ENCODE measurements at places on chromosomes 1 and 21. TPM values are rescaled to one million over a fixed set of nuclear protein-coding genes. Genes with fewer than 3 reads are reported as not detected.

DNA sequence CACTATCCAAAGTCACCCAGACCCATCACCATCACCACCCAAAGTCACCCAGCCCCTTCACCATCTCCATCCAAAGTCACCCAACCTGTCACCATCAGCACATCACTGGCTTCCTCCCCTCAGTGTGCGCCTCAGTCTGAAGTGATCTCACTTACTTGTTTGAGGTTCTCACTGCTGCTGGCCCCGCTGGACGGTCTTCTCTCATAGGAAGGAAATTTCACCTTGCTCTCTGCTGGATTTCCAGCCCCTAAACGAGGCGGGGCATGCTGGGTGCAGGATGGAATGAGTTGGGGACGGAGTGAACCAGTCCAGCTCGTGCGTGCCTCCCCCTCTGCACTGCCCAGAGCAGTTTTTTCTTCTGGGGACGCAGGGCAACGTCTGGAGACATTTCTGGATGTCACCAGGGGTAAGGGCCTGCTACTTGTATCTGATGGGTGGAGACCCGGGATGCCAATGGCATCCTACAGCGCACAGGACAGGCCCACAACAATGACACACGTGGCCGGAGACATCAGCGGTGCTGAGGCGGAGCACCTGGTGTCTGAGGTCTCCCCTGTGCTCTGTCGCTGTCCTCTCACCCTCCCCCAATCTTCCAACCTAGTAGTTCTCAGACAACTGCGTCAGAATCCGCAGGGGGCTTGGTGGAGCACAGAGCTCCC is 38.6 kb downstream of the PDE9A start:
- no peak overlapping the region for H3K4me3 ChIP-seq
- H3K27me3 ChIP-seq = no peaks in the 10 kb centered on the region
- no peaks in the 10 kb centered on the region for H3K36me3 ChIP-seq
- H3K27ac ChIP-seq = no peak overlapping the region
- no peaks in the 10 kb centered on the region for H3K4me1 ChIP-seq

The CELA3A gene
- not detected for total RNA-seq

DNA sequence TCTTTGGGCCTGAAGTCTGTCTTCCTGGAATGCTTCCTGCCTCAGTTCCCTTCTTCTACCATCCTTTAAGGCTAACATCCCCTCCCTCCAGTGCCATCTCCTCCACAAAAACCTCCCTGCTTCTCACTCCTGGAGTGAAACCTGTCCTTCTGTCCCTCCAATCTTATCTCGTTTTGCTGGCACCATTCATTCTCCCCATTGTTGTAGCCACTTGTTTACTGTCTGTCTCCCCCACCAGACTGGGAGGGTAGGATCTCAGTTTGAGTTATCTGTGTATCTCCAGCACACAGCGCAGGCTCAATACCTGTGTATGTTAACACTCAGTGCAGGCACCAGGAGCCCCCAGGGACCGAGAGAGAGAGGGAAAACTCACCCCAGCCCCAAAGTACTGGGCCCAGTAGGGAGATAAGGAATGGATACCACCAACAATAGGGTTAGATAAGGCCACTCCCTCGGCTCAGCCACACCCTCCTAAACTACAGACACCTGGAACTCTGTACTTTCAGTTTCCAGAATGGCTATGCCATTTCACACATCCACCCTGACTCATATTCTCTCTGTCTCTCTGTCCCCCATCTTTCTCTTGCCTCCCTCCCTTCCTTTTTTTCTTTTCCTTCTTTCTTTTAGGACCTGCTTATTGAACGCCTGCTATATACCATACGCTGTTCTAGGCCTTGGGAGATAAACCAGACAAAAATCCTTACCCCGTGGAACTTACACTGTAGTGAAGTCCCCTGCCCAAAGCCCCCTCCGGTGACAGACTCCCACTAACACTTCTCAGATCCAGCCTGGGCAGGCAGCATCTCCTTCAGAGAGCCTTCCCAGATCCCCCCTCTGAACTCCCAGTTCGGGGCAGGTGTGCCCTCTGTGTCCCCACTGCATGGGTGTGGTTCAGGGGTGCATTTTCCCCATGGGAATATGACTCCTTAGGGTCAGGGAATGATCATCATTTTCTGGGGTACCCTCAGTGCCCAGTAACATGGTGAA is 3.3 kb upstream of the SSBP3 start:
- no peaks in the 10 kb centered on the region for H3K27me3 ChIP-seq
- DNase-seq = no peak
- no peak overlapping the region for H3K4me3 ChIP-seq
- no peak overlapping the region for H3K27ac ChIP-seq

- no peaks in the 10 kb centered on the region for H3K27me3 ChIP-seq
- H3K4me1 ChIP-seq = no peaks in the 10 kb centered on the region
- H3K27ac ChIP-seq = no peak overlapping the region
- no peak for DNase-seq
- H3K4me3 ChIP-seq = no peak overlapping the region
These were observed 27.8 kb downstream of the LRRC7 start for GRCh38 chr1:69595486-69595885.

DNA sequence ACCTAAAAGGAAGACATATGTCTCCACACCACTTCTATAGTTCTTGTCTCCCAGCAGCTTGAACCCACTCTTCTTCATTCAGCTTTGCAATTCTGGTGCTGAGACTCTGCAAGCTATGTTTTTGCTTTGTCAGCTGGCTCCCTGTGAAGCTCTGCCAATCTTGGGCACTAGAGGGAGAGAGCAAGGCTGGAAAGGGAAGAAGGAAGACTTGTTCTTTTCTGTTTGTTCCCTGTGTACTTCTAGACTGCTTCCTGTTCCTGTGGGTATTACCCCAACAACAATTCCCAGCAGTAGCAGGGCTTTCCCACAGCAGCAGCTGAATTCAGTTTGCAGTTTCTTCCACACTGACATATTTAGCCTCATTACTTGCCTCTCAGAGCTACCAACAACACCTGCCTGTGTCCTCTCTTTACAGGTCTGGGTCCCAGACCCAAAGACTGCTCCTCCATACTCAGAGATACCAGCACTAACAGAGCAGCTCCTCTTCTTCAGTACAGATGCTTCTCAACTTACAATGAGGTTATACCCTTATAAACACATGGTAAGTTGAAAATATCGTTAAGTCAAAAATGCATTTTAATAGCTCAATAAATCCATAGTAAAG is 275.2 kb upstream of the NEGR1 start:
- no peak overlapping the region for H3K4me3 ChIP-seq
- H3K27ac ChIP-seq = no peak overlapping the region
- H3K27me3 ChIP-seq = no peaks in the 10 kb centered on the region
- DNase-seq = peak; percentile 56
- no peaks in the 10 kb centered on the region for H3K4me1 ChIP-seq

DNA sequence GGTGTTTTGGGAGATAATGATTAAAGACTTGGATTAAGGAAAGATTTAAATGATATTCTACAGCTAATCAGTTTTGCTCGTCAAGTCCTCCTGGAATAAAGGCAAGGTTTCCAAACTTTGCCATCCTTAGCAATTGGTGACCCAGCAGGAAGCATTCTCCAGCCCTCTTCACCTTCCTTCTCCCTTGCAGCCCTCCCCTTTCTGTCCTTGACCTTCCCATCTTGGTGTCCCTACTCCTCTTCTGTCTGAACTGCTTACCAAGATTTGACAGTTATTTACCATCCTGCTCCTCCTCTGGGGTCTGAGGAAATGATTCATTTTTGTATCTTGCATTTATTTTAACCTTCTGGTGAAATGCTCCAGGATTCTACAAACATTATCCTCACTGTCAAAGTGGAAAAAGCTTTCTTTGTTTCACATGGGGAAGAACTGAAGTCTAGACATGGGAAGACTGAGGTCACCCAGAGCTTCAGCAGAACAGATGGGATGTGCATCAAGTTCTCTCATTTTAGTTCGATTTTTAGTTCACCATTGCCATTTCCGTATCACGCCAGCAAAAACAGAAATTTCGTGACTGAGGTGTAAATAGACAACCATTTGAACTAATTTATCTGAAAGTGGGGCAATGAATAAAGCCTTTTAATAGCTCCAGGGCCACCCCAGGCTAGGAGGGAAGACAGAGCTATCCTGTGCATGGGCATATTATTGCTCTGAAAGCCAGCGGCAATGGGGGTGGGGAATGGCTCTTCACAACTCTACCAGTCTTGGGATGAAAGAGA is 504.4 kb upstream of the PLXNA2 start:
- no peaks in the 10 kb centered on the region for H3K27me3 ChIP-seq
- no peaks in the 10 kb centered on the region for H3K4me1 ChIP-seq
- H3K4me3 ChIP-seq = no peak overlapping the region
- no peak overlapping the region for H3K27ac ChIP-seq
- DNase-seq = no peak

The SHE gene
- total RNA-seq = not detected

GRCh38 chr21:37263827-37264600 is 3.1 kb downstream of the VPS26C start:
- no peak overlapping the region for H3K27ac ChIP-seq
- peaks cover 13% of the 10 kb centered on the region for H3K4me1 ChIP-seq
- H3K36me3 ChIP-seq = no peaks in the 10 kb centered on the region
- no peak overlapping the region for H3K4me3 ChIP-seq
- H3K27me3 ChIP-seq = no peaks in the 10 kb centered on the region

The CD34 gene
- 0.12 TPM for total RNA-seq

DNA sequence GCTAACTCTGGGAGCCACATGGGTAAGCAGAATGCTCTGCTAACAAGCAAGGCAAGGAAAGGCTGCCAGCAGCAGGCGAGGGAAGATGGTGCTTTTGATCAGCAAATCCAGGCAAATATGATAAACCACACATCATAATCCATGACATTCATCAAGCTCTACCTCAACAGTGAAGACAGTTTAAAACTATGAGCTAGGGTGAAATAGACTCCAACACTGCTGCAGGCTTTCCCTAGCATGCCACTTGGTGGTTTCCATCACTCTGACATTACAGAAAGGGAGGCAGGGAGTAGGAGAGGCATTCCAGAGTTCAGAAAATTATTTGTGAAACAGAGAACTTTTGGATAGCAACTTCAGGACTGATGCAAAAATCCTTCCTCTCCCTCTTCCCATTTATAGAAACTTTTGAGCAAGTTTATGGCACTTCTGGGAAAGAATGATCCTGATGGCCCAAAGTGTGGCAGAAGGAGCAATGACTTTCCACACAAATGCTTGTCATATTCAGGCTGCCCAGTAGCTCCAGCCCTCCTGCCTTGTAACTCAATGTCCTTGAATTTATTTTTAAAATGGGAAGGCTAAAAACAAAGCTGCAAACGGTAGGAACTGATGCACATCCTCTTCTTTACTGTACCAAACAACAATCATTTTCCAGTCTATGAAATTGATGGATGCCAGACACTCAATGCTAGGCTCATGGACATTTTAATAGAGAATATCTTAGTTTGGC is 70.8 kb downstream of the SMYD2 start:
- no peak overlapping the region for H3K4me3 ChIP-seq
- no peaks in the 10 kb centered on the region for H3K36me3 ChIP-seq
- no peak for DNase-seq
- peaks cover 22% of the 10 kb centered on the region for H3K4me1 ChIP-seq
- H3K27ac ChIP-seq = no peak overlapping the region

DNA sequence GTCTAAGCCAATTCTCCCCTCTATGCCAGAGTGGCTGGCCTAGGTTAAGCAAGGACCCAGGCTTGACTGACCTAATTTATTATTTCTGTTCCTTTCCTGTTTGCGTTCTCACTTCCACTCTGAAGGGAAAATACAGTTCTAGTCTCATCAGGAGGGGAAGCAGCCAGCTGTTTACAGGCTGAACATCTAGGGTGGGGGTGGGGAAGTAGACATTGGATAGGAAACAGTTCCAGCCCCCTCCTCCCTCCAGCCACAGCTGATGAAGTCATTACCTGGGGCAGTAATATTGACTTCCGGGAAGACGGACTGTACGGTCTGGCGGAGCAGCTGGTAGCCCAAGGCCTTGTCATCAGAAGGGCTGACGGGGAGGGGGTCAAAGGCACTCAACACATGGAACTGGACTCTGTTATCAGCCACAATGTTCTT is 17.6 kb downstream of the PM20D1 start:
- peaks cover 8% of the 10 kb centered on the region for H3K4me1 ChIP-seq
- no peaks in the 10 kb centered on the region for H3K36me3 ChIP-seq
- H3K4me3 ChIP-seq = no peak overlapping the region
- H3K27ac ChIP-seq = no peak overlapping the region

DNA sequence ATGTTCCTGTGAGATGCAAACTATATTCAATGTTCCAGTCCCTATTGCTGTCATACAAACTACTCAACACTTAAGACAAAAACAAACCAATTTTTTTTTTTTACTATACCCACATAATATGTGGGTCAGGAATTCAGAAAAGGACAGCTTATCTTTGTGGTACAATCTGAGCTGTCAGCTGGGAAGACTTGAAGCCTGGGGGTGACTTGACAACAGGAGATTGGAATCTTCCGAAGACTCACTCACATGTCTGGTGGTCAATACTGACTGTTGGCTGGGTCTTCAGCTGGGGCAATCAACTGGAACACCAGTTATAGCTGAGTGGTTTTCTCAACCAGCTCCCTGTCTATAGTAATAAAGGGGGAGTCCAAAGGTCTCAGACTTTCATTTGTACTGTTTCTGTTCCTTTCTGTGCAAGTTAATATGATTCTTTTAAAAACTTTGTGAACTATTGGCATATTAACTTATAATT is 81.7 kb upstream of the ATP1B1 start:
- no peak for DNase-seq
- H3K4me3 ChIP-seq = no peak overlapping the region
- no peak overlapping the region for H3K27ac ChIP-seq
- no peaks in the 10 kb centered on the region for H3K36me3 ChIP-seq
- H3K4me1 ChIP-seq = no peaks in the 10 kb centered on the region

DNA sequence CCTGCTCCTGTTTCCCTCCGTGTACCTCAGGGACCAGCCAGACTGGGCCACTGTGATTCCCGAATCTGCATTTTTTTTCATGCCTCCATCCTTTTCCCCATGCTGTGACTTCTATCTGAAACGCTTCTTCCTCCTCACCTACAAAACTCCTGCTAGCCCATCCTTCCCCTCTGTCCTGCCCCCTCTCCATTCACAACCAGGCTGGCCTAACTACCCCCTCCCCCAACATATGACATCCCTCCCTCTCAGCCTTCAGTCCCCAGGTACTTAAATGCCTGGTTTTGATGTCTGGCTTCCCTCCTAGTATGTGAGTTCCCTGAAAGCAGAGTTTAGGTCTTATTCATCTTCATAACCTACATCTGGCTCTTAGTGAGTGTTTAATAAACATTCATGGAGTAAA is 82.7 kb downstream of the TAS1R2 start:
- no peak overlapping the region for H3K27ac ChIP-seq
- H3K4me3 ChIP-seq = no peak overlapping the region
- no peaks in the 10 kb centered on the region for H3K36me3 ChIP-seq
- no peak for DNase-seq
- peaks cover 13% of the 10 kb centered on the region for H3K4me1 ChIP-seq

The RGS1 gene
- not detected for total RNA-seq

- no peak overlapping the region for H3K4me3 ChIP-seq
- peaks cover 26% of the 10 kb centered on the region for H3K27me3 ChIP-seq
- no peaks in the 10 kb centered on the region for H3K36me3 ChIP-seq
- DNase-seq = no peak
- peaks cover 4% of the 10 kb centered on the region for H3K4me1 ChIP-seq
- no peak overlapping the region for H3K27ac ChIP-seq
These were observed 74.6 kb downstream of the CAMK2N1 start for GRCh38 chr1:20411196-20411980.

All from neural progenitor cell (in vitro differentiated cells).